ENCODE measurements at places on chromosomes 7 and 10. TPM values are rescaled to one million over a fixed set of nuclear protein-coding genes. Genes with fewer than 3 reads are reported as not detected.

GRCh38 chr10:88562152-88562551 lies 21.0 kb downstream of the RNLS start:
- no peak for DNase-seq

Gene LIPM
- total RNA-seq, result not detected

GRCh38 chr7:139776486-139777132 lies 1.2 kb downstream of the HIPK2 start:
- DNase-seq, result peak; percentile 20

GRCh38 chr10:20846263-20846662 lies 50.8 kb downstream of the NEBL start:
- no peak for DNase-seq

Gene LRRTM3
- total RNA-seq, result not detected

GRCh38 chr7:81638198-81638597 lies 131.6 kb downstream of the HGF start:
- peak; percentile 70 for DNase-seq

Gene TAS2R38
- total RNA-seq, result not detected

GRCh38 chr10:20686015-20686635 lies 211.0 kb downstream of the NEBL start:
- DNase-seq, result no peak

DNA sequence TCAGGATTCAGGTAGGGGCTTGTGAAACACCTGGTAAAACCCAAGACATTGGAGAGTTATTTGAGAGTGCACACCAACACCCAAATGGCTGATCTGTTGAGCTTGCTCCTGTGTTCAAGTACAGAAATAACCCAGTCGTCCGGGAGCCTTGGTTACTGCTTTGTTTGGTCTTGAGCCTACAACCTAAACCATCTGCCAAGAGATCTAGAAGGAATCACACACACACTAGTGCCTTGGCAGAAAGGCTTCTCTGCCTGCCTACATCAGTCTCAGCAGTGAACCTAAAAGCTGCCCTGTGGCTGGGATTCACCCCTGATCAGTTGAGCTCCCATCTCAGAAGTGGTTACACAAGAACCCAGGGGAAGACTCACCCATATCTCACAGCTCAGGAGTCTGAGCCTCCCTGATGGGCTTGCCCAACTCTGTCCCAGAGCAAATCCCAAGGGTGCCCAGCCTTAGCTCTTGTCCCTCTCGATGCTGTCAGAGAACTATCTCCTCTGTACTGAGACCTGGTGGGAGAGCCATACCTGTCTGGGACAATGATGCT lies 167.6 kb downstream of the CXCL12 start:
- DNase-seq, result no peak

- DNase-seq, result no peak
These were observed 39.9 kb downstream of the DKK1 start for GRCh38 chr10:52353960-52354394.

Gene NEUROG3
- not detected for total RNA-seq

Gene OR6V1
- not detected for total RNA-seq

Gene ANKRD61
- 0.72 TPM for total RNA-seq

Gene KIF11
- 40.2 TPM for total RNA-seq

DNA sequence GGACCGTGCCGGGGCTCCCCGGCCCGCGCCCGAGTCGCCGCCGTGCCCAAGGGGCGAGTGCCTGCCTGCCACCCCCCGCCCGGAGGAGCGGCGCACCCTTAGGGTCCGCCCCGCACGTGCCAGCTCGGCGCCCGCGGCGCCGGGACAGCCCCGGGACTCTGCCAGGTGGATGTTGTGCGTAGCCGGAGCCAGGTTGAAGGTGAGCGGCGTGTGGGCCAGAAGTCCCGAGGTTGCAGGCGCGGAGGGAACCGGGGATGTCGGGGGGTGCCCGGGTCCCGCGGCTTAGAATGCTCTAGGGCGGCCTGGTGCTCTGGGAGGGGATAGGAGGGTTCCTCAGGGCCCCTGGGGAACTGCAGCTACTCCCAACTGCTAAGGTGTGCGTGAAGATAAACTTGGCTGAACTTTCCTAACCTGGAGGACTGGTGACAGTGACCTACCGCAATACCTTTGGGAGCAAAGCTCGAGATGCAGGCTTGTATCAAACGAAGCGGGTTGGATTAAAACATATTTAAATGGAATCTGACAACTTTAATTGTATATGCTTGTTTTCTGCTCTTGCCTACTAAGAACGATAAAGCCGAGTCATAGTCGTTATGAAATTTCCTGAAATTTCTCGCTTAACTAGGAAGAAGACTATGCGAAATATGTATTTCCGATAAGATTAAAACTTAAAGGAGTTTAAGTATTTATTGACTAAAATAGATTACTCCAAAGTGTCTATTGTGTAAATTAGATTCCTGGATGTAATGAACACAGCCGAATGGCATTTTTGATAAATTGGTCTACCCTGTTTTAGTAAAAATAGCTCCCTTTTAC lies at the start of gene CUX1:
Gene CUX1 (plus strand): TSS at position 156 of the 816 bp plus-strand sequence. CDS start 14 bp downstream, at position 170.
- DNase-seq, result no peak

- DNase-seq, result no peak
These were observed 825 bp downstream of the ADRB1 start for GRCh38 chr10:114044247-114045135.

DNA sequence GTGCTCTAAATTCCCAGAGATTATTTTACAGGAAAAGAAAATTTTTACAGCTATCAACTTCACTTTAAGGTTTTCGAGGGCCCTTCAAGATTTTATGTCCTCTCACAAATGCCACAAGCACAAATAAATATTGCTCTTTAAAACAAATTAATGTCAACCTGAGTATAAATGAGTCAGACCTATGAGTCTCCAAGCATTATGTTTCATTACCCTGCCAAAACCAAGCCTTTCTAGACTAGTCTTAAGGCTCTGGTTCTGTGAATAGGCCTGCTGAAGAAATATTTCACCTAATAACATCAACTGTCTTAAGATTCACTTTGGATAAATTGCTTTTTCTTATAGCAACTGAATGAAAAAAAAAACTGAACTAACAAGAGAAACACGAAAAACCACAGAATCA lies 153.0 kb downstream of the PDE1C start:
- no peak for DNase-seq

GRCh38 chr10:43167498-43167889 lies 29.2 kb downstream of the CSGALNACT2 start:
- no peak for DNase-seq

GRCh38 chr10:1257274-1257673 lies 201.1 kb downstream of the WDR37 start:
- no peak for DNase-seq

DNA sequence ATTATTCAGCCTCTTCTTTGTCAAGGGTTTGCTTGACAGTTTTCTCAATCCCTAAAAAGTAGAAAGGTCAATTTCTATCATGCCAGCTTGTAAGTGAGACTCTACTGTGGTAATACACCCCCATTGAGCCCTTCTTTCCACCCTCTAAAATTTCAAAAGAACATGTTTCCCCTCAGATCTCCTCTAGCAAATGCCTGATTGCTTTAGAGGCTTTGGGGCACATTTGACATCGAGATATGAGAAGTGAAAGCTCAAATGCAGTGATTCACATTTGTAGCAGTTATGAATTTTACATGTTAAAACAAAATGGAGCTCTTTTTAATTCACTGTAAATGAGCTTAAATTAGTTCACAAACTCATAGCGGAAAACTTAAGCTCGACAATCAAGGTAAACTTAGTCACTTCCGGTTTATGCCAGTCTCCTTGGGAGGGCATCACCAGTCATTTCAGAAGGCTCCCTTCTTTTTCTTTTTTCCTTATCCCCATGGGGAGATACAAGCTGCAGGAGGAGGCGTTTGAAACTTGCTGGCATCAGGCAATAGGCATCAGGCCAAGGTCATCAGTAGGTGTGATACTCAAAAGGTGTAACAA lies 55.3 kb upstream of the ADO start:
- no peak for DNase-seq

Gene VOPP1
- total RNA-seq, result 13.3 TPM

DNA sequence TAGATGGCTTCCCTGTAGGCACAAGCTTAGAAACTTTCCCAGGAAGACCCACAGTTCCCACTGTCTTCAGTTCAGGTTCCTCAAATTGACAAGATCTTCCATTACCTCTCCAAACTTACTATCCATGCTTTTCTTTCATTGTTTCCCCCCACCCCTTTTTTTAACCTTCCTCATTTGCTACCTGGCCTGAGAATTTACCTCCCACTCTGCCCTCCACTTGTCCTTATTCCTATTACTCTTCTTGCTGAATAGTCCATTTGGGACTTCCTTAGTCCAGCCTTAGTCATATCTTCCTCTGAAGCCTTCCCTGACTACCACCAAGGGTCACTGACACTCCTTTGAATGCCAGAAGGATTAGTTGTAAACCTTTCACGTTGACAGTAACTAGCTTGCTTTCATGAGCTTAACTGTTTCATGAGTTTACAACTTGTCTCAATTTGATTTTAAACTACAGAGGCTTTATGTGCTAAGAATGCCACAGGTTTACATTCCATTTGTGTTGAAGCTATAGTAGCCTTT lies 1.2 kb upstream of the CALU start:
- no peak for DNase-seq

- no peak for DNase-seq
These were observed 49.3 kb downstream of the EEPD1 start for GRCh38 chr7:36202398-36202797.

DNA sequence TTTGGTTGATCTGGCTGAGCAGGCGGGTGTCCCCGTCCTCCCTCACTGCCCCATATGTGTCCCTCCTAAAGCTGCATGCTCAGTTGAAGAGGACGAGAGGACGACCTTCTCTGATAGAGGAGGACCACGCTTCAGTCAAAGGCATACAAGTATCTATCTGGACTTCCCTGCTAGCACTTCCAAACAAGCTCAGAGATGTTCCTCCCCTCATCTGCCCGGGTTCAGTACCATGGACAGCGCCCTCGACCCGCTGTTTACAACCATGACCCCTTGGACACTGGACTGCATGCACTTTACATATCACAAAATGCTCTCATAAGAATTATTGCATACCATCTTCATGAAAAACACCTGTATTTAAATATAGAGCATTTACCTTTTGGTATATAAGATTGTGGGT lies 26.9 kb upstream of the TRIM56 start:
- DNase-seq, result peak; percentile 57

GRCh38 chr10:92572362-92573090 lies 1.4 kb downstream of the IDE start:
- DNase-seq, result no peak

Gene CBLL1
- 41.4 TPM for total RNA-seq

GRCh38 chr10:133150656-133151055 lies 9.4 kb upstream of the KNDC1 start:
- no peak for DNase-seq

DNA sequence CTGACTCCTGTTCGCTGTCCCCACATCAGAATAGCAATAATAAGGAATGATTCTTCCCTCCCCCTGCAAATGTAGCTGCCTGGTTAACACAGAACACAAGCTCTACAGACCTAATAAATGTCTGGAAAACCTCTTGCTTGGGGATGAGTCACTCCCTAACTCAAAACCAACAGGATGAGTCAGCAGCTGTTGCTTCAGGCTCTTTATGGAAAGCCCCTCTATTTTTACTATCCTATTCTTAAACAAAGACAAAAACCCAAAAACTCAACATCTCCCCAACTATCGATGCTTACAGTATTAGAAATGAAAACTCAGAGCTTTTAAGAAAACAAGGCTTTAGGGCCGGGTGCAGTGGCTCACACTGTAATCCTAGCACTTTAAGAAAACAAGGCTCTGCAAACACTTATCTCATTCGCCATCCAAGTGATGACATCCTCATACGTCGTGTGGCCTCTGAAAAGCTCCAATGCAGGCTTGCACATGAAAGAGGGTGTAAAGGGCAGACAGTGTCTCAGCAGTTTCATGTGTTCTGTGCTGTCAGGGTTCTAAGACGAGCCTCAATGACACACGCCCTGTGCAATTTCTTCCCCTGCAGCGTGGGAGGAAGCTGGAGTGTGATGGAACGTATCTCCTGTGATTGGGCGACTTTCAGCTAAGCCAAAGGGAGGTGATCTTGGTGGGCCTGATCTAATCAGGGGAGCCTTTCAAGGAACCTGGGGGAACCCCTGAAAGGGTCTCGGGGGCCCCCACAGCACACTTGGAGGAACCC lies 70.1 kb downstream of the AMZ1 start:
- DNase-seq, result peak; percentile 97

GRCh38 chr10:128027306-128027705 lies 98.9 kb downstream of the MKI67 start:
- no peak for DNase-seq

Gene NXPH1
- total RNA-seq, result 1.1 TPM

- DNase-seq, result no peak
These were observed 634 bp downstream of the EZH2 start for GRCh38 chr7:148883266-148884048.

DNA sequence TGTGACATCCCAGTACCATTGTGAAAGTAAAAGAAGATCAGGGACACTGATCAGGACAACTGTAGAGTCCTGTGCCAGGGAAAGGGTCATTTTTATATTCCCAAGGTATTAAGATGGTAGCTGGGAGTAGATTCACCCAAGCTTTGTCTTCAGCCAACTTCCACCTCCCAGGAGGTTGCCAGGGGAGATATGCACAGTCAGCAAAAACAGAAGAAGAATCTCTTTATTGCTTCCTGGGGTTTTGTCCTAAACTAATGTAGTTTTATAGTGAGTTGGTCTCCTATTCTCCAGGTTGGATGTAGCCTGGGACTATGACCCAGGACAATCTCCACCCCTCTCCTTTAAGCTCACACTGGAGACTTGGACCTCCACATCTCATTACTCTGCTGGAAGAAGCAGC lies 139.2 kb downstream of the RAMP3 start:
- no peak for DNase-seq

Gene LRRC18
- not detected for total RNA-seq

Gene NKX1-2
- total RNA-seq, result 0.02 TPM

GRCh38 chr7:30474485-30474884 lies 4.1 kb downstream of the NOD1 start:
- no peak for DNase-seq

Gene ADAMTS14
- total RNA-seq, result not detected

Gene IL2RA
- total RNA-seq, result not detected

GRCh38 chr7:15174485-15174884 lies 271.9 kb upstream of the DGKB start:
- no peak for DNase-seq

DNA sequence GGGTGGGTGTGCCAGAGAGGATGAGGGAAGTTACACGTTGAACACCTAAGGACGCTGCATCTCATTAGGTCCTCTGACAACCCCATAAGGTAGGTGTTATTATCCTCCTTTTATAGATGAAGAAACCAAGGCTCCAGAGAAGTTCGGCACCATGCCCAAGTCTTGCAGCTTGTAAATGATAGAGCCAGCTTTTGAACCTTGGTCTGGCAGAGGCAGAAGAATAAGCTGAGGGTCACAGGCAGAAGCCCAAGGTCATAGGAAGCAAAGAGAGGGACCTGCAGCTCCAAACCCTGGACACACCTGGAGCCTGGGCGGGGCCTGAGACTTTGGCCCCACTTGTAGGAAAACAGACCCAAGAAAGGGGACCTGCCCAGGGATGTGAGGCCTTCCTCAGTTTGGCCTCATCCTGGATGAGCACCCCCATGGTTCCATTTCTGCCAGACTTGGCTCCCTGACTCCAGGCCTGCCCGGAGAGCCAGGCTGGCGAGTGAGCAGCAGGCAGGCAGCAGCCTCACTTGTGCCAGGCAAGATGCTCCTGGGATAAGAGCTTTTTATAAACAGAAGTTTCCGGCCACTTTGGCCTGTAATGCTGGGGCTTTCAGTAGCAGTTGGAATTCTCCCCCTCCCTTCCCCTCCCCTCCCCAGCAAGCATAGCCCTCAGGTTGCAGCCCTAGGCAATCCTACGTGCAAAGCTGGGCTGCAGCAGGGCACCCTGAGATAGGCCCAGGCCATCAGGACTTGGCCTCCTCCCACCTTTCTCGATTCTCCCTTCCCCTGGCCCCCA lies 2.4 kb downstream of the KCNH2 start:
- DNase-seq, result no peak

Measured in NCI-H460 (cell line).